ENCODE measurements at places on chromosomes 12 and 14.

DNA sequence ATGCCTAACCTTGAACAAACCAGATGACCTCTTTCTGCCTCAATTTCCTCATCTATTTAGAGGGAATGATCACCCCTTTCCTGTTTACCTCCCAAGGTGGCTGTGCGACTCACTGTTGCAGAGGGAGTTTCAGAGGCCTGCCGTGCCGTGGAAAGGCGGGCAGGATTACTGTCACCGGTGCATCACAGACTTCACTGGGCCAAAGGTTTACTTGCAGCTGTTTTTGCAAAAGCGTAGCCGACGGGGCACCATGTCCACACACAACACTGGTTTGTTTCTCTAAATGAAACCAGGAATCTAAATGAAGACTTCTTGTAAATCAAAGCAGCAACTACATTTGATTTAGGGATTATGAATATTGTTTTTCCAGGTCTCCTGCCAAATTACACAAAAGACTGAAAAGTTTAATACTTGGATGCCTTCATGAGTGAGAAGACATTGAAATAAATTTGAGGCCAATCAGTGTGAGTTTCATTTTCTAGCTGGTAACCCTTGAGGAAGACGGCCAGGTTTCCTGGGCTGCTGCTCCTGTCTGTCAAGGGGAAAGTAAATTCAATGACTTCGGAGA lies 696.1 kb upstream of the TMEM132C start:
- no peak for DNase-seq

DNA sequence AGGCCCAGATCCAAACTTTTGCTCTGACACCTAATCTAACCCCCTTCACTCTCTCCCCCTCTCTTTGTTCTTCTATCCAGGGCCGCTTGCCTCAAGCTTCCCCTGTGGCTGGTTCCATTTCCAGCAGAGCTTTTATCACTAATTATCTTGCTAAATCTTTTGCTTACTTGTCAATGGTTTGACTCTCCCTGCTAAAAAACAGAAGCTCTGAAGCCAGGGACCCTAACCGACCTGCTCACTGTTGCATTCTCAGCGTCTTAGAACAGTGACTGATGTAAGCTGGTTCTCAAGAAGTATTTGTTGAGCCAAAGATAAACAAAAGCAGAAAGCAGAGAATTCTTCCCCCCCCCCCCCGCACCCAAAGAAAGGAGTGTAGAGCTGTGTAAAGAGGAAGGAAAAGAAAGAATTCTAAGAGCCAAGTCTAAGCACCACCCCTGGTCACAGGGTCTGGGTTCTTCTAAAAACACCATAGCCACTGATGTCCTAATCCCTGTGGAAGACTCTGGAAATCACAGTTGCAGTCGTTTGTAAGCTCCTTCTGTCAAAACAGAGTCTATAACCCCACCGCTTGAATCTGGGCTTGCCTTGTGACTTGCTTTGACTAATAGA lies 385.8 kb downstream of the MED13L start:
- DNase-seq = no peak

GRCh38 chr12:8014836-8015235 lies 17.7 kb upstream of the FOXJ2 start:
- DNase-seq = no peak

GRCh38 chr12:54379398-54380201 lies 4.9 kb downstream of the ZNF385A start:
- DNase-seq = peak; percentile 68

GRCh38 chr12:102232036-102232435 lies 34.4 kb upstream of the PMCH start:
- no peak for DNase-seq

- no peak for DNase-seq
These were observed 25.0 kb downstream of the METAP2 start for GRCh38 chr12:95498968-95499367.

DNA sequence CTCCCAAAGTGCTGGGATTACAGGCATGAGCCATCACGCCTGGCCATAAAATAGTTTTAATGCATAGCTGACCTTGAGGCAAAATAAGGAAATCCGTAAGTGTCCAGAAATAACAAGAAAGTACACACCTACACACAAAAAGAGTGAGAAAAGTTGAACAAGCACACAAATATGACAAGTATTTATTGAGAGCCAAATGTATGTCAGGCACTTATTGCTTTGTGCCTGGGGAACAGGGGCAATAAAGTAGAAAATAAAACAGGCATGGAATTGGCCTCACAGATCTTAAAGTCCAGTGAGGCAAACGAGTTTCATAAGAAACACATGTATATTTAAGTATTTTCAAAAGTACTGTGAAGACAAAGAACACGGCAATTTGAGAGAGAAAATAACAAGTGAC lies 103.7 kb downstream of the ERGIC2 start:
- DNase-seq = no peak

GRCh38 chr12:105393587-105393986 lies 63.1 kb downstream of the C12orf75 start:
- DNase-seq = no peak

DNA sequence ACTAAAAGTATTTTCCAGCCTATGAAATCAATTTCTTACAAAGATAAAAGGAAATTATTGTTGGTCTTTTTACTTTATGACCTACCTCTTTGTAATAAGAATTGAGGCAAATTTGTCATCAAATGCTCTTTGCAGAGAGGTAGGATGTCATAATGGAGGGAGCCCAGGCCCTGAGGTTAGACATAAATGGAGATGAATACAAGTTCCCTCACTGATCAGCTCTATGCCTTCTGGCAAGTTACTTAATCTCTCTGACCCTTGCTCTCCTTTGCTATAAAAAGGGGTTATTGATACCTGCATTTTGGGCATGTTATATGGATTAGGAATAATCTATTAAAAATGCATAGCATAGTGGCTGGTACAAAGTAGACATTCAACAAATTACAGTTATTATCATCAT lies 146.9 kb upstream of the KRR1 start:
- no peak for DNase-seq

DNA sequence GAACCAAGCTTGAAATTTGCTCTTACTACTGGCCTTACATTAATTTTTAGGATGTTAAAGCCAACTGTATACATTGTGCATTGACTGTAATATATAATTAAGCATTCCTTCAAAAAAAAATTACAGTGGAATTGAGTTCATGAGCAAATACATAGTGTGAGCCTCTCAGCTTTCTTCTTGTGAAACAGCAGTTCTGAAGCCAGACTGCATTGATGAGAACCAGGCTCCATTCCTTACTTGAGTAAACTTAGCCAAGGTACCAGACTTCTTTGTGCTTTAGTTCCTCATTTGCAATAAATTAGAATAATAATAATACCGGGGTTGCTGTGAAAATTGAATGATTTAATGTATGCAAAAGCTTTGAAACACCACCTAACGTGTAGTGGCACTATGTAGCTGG lies 169.5 kb downstream of the ANO4 start:
- DNase-seq = no peak

DNA sequence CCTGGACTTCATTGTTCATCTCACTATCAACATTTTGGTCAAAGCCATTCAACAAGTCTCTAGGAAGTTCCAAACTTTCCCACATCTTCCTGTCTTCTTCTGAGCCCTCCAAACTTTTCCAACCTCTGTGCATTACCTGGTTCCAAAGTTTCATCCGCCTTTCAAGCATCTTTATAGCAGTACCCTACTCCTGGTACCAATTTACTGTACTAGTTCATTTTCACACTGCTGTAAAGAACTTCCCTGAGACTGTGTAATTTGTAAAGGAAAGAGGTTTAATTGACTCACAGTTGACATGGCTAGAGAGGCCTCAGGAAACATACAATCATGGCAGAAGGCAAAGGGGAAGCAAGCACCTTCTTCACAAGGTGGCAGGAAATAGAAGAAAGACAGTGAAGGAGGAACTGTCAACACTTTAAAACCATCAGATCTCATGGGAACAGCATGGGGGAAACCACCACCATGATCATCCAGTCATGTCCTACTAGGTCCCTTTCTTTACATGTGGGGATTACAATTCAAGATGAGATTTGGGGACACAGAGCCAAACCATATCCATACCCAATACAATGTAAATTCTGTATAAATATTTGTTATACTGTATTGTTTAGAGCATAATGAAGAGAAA lies 109.7 kb downstream of the C12orf75 start:
- no peak for DNase-seq

DNA sequence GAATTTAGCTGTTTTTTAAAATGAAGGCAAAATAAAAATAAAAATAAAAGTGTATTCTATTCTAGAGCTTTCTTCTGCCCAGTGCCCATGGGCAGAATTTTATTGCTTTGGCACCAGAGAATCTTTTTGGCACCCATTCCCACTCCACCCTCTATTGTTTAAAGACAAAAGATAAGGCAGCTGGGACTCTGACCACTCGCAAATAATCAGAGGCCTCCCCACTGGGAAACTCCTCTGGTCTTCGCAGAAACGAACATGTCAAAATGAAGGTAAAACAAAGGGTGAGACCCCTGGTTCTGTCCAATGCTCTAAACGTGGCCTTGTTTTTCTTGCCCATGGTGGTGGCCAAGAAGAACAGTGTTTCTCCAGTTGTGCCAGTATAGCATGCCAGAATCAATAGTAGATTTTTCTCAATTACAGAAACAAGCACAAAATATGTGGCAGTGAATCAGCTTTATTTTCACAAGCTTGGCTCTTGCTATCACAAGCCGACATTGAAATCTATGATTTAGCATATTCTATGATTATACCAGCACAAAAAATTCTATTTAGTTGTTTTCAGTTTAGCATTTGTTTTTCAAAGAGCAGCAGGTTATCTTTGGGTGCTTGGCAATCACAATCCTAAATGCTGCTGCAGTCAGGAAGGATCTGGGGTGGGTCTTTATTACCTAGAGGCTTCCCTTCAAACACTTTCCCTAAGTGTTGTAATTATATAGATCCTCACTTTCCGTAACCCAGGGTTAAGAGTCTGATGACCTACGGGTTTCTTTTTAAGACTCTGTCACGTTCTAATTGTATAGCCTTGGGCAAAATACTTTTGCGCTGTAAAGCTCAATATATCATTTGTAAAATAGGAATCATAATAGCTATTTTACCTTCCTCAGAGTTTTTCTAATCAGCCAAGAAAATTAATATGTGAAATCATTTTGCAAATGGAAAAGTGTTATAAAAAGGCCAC lies 50.5 kb downstream of the KITLG start:
- DNase-seq = no peak

- DNase-seq = no peak
These were observed 204.7 kb downstream of the EPS8 start for GRCh38 chr12:15584366-15585041.

DNA sequence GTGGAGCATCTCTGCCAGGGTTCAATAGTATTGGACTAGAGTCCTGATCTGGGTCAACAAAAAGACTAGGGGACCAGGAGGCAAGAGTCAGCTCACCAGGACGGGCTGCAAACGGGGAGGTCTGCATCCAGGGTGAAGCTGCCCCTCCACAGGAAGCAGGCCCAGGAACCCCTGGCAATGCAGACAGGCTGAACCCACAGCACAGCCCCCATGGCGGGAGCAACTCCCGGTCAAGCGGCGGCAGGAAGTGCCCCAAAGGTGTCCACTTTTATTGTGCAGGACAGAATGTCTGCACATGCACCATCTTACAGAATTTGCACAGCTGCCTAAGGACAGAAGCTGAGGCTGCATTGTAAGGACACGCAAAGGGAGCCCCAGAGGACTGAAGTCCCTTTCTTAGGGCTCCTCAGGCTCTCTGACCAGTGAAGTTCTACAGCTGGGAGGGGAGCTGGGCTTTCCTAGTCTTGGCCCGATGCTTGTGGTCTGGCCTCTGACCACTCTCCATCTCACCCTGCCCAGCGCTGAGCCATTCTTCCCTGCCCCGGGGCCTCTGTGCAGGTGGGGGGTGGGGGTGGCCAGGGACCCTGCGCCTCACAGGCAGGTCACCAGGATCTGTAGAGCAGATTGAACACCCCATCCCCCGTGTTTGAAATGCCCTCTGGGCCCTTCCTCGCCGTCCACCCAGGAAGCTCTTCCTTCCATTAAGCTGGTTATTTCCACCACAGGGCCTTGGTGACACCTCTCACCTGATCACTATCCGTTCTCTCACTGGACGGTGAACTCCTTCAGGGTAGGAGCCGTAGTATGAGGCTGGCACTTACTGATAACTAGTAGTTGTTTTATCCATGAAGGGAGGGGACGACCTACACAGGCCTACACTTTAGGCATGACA lies 75.9 kb downstream of the NINJ2 start:
- DNase-seq = no peak

DNA sequence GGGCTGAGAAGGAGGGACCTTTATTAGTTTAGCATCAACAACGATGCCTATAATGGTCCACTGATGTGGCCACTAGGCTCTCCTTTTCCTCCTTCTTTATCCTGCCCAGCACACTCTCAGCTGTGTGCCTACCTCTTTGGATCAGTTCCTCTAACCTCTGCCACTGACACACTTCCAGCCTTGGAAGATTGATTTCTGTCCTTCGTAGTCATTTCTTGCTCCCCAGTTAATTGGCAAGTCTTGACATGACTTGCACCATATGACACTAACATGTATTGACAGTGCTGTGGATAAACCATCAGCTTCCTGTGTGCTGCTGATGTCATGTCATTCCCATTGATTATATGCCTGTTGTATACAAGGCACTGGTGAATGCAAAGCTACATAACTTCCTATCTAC lies 90.2 kb upstream of the PLEKHG7 start:
- no peak for DNase-seq

- no peak for DNase-seq
These were observed 75.2 kb upstream of the SCAF11 start for GRCh38 chr12:46065412-46066166.

- no peak for DNase-seq
These were observed 155.8 kb downstream of the PDE3A start for GRCh38 chr12:20524113-20524512.

GRCh38 chr12:87995581-87996178 lies 33.5 kb downstream of the C12orf50 start:
- DNase-seq = no peak

GRCh38 chr12:93336291-93336741 lies 41.4 kb upstream of the NUDT4 start:
- no peak for DNase-seq

- no peak for DNase-seq
These were observed 1252.6 kb downstream of the TMEM121 start for GRCh38 chr14:106778986-106779385.
